GM23338 (cell line): ENCODE measurements at places on chromosomes 11 and 22.

- DNase-seq, result peak; percentile 66
- peaks cover 14% of the 10 kb centered on the region; the same call in 1 of the 2 replicates for H3K27me3 ChIP-seq
- H3K4me3 ChIP-seq, result no peak overlapping the region
- no peak overlapping the region for H3K27ac ChIP-seq
Measured at GRCh38 chr22:48574776-48575617, 1252.7 kb downstream of the BRD1 start.

GRCh38 chr11:134019500-134019899 is 49.4 kb upstream of the JAM3 start:
- no peak for DNase-seq
- no peak overlapping the region for H3K4me3 ChIP-seq
- no peaks in the 10 kb centered on the region for H3K36me3 ChIP-seq
- peaks cover 4% of the 10 kb centered on the region; the same call in 1 of the 2 replicates for H3K4me1 ChIP-seq
- H3K27me3 ChIP-seq, result no peaks in the 10 kb centered on the region

DNA sequence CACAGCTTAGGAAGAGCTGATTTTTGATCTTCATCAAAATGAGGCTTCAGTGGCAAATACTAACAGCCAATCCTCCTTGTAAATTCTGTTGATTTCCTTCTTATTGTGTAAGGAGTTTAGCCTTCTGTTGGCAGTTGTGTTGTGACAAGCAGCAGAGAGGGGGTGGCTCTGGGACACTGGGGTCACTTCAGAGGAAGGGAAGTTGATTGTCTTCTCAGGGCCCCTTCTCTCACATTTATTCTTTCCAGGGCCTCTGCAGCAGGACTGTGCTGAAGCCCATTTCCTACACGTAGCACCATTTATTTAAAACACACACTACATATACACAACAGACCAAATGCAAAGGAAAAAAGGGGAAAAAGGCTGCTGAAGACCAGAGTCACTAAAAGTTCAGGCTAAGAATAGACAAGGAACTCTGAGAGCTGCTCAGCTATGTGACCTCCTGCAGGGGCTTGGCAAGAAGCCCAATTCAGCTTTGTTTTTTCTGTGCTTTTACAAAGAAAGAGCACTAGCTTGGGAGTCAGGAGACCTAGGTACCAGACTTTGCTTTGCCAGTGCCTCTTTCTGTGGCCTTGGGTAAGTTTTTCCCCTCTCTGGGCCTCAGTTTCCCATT is 28.3 kb upstream of the UPB1 start:
- no peak for DNase-seq
- H3K27me3 ChIP-seq, result no peaks in the 10 kb centered on the region

DNA sequence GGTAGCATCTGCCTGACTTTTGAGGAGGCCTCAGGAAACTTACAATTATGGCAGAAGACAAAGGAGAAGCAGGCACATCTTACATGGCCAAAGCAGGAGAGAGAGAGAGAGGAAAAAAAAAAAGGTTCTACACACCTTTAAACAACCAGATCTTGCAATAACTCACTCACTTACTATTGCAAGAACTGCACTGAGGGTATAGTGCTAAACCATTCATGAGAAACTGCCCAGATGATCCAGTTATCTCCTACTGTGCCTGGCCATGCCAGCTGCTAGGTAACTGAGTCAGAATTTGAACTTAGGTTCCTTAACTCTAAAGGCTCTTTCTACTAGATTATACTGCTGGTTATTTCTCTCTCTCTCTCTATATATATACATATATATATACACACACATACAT is 7.3 kb downstream of the HORMAD2 start:
- H3K36me3 ChIP-seq, result no peaks in the 10 kb centered on the region
- no peak overlapping the region for H3K4me3 ChIP-seq
- H3K27me3 ChIP-seq, result no peaks in the 10 kb centered on the region

GRCh38 chr22:18048441-18048898 is 24.1 kb upstream of the MICAL3 start:
- H3K4me3 ChIP-seq, result no peak overlapping the region
- no peaks in the 10 kb centered on the region for H3K27me3 ChIP-seq
- H3K4me1 ChIP-seq, result no peaks in the 10 kb centered on the region
- H3K36me3 ChIP-seq, result no peaks in the 10 kb centered on the region
- no peak overlapping the region for H3K27ac ChIP-seq
- no peak for DNase-seq
